Naive thymus-derived CD4-positive, alpha-beta T cell (primary cell): ENCODE measurements at places on chromosomes 4 and X. TPM values are rescaled to one million over a fixed set of nuclear protein-coding genes. Genes with fewer than 3 reads are reported as not detected.

SOX3 gene
- total RNA-seq, result not detected

RXFP1 gene
- not detected for total RNA-seq

DRD5 gene
- total RNA-seq, result not detected

ART3 gene
- total RNA-seq, result not detected in 2 replicates

MGAT4D gene
- not detected in 2 replicates for total RNA-seq

GRCh38 chr4:4341861-4342650 lies 44.8 kb upstream of the NSG1 start:
- no peaks in the 10 kb centered on the region for H3K4me1 ChIP-seq
- H3K36me3 ChIP-seq, result no peaks in the 10 kb centered on the region
- H3K27me3 ChIP-seq, result no peaks in the 10 kb centered on the region
- H3K27ac ChIP-seq, result no peak overlapping the region

DNA sequence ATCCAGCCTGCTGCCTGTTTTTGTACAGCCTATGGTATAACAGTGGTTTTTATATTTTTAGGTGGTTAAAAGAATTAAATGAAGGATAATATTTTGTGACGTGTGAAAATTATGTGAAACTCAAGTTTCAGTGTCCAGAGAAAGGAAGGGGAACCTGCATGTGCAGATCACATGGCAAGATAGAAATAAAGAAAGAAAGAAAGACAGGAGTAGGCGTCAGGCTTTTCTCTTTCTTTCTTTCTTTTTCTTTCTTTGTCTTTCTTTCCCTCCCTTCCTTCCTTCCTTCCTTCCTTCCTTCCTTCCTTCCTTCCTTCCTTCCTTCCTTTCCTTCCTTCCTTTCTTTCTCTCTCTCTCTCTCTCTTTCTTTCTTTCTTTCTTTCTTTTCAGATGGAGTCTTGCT lies 42.0 kb upstream of the HUWE1 start:
- no peaks in the 10 kb centered on the region for H3K36me3 ChIP-seq
- H3K4me1 ChIP-seq, result no peaks in the 10 kb centered on the region
- H3K27ac ChIP-seq, result no peak overlapping the region
- H3K27me3 ChIP-seq, result no peaks in the 10 kb centered on the region
- no peak overlapping the region for H3K4me3 ChIP-seq

- no peaks in the 10 kb centered on the region for H3K27me3 ChIP-seq
- H3K27ac ChIP-seq, result no peak overlapping the region
- DNase-seq, result peak; percentile 19
- H3K4me3 ChIP-seq, result no peak overlapping the region
- H3K4me1 ChIP-seq, result no peaks in the 10 kb centered on the region
- no peaks in the 10 kb centered on the region for H3K36me3 ChIP-seq
These were observed 179.9 kb downstream of the KCNIP4 start for GRCh38 chr4:21768349-21769310.

GRCh38 chr4:148170408-148171365 lies 271.5 kb downstream of the NR3C2 start:
- no peak overlapping the region for H3K4me3 ChIP-seq
- no peak overlapping the region for H3K27ac ChIP-seq
- no peaks in the 10 kb centered on the region for H3K36me3 ChIP-seq

- DNase-seq, result no peak
- H3K36me3 ChIP-seq, result no peaks in the 10 kb centered on the region
- H3K4me1 ChIP-seq, result no peaks in the 10 kb centered on the region
- H3K4me3 ChIP-seq, result no peak overlapping the region
These were observed 50.2 kb upstream of the CXCL8 start for GRCh38 chr4:73690051-73690738.

GRCh38 chr4:139934057-139934707 lies 219.8 kb downstream of the MAML3 start:
- H3K36me3 ChIP-seq, result no peaks in the 10 kb centered on the region
- DNase-seq, result no peak
- no peak overlapping the region for H3K27ac ChIP-seq
- H3K4me3 ChIP-seq, result no peak overlapping the region
- no peaks in the 10 kb centered on the region for H3K27me3 ChIP-seq
- H3K4me1 ChIP-seq, result no peaks in the 10 kb centered on the region

GRCh38 chr4:110485452-110485851 lies 9.5 kb downstream of the ENPEP start:
- no peaks in the 10 kb centered on the region for H3K27me3 ChIP-seq
- H3K36me3 ChIP-seq, result no peaks in the 10 kb centered on the region
- H3K4me3 ChIP-seq, result no peak overlapping the region
- no peak for DNase-seq

DNA sequence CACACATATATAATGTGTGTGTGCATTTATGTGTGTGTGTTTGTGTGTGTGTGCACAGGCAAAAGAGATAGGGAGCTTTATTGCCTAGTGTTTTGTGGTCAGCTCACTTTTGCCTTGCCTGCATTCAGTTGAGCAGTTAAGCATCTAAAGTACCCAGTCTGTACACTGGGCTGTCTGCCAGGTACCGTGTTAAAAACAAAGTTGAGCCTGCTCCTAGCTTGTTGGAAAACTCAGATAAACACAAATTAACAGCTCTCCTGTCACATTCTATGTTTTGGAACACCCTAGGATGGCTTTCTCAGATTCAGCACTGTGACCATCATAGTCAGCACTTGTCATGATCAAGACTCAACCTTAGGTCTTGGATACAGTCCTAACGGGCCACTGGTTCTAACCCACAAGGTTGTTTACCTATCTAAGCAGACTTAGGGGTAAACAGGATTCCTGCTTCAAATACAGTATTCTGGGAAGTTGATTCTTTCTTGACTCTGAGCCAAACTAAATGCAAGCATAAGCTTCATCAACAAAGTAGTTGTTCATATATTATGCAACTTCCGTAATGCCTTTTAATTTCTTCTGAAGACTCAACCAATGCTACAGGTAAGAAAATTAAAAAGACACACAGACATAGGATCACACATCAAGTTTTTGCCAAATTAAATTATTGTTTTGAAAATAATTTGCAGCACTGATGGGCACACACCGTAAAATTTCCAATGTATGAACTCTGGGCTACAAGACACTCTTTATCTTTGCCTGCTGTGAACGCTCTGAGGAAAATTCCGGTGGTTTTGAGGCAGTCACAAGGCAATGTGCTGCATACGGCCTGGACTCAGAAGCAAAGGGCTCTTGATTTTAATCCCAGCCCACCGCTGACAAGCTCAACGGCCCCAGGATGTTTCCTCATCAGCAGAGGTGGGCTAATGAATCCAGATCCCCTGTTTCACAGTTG lies 11.3 kb upstream of the CD99 start:
- H3K27me3 ChIP-seq, result no peaks in the 10 kb centered on the region
- DNase-seq, result no peak
- no peak overlapping the region for H3K27ac ChIP-seq
- H3K4me3 ChIP-seq, result no peak overlapping the region

DNA sequence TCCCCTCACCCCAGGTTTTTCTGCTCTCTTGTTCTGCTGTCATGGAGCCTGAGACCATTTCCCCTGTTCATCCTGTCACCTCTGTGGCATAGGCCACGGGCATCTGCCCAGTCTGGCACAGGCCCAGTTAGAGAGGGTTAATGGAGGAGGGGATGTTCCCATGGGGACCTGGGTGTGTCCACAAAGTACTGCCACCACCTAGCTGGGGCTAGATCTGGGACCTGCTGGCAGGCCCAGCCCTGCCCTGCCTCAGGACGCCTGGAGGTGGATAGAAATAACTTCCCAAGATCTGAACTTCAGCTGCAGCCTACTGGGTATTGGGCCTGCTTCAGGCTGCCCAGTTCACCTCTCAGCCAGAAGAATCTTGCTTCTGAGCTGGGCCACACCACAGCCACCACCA lies 13.5 kb downstream of the EFNB1 start:
- no peaks in the 10 kb centered on the region for H3K36me3 ChIP-seq
- H3K4me3 ChIP-seq, result no peak overlapping the region
- no peaks in the 10 kb centered on the region for H3K4me1 ChIP-seq
- no peak for DNase-seq
- no peaks in the 10 kb centered on the region for H3K27me3 ChIP-seq

DNA sequence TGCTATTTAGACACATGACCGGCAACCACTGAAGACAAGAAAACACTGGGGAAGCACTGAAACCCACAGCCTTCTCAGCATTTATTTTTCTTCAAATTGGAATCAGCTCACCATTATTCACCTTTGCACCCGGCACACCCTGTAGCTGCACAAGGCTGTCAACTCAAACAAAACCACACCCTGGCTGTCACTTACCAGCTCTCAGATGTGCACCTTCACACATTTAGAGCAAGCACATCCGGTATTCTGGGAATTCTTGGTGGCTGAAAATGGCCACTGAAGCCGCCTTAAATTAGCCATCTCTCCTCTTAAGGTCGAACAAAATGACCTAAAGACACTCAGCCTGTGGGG lies 5.9 kb downstream of the ZFYVE28 start:
- no peaks in the 10 kb centered on the region for H3K27me3 ChIP-seq
- DNase-seq, result peak; percentile 66
- peaks cover 41% of the 10 kb centered on the region for H3K4me1 ChIP-seq
- H3K4me3 ChIP-seq, result peak overlapping the region; percentile 29
